ENCODE measurements at places on chromosomes 12 and 14.

GRCh38 chr12:94674051-94674451 is 23.7 kb upstream of the TMCC3 start:
- DNase-seq, result no peak

GRCh38 chr12:43308776-43309175 is 243.2 kb downstream of the ADAMTS20 start:
- DNase-seq, result no peak

- no peak for DNase-seq
These were observed 298.1 kb upstream of the FOXG1 start for GRCh38 chr14:28468191-28469151.

GRCh38 chr14:52268279-52269061 is 972 bp downstream of the PTGDR start:
- DNase-seq, result no peak

GRCh38 chr12:96329545-96329944 is 70.7 kb downstream of the CDK17 start:
- no peak for DNase-seq

Data from C1 segment of cervical spinal cord (tissue), 14 donors.